ENCODE measurements at places on chromosomes 4 and X.

DNA sequence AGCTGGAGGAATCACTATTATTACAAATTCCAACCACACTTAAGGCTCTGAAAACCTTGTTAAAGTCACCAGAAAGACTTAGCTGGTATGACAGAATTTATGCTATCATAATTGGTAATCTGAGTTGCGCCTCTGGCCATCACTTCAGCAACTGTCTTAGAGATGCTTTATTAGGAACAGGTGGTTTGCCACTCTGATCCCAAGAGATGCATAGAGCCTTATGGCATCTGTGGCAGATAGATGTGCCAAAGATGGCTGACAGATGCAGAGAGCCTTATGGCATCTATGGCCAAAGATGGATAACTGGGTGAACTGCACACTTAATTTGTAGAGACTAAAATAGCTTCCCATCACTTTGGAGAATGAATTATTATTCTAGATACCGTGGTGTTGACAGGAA lies 32.3 kb upstream of the PLAC8 start:
- no peak for DNase-seq

GRCh38 chr4:7759216-7759615 lies 180.4 kb downstream of the AFAP1 start:
- no peak for DNase-seq

DNA sequence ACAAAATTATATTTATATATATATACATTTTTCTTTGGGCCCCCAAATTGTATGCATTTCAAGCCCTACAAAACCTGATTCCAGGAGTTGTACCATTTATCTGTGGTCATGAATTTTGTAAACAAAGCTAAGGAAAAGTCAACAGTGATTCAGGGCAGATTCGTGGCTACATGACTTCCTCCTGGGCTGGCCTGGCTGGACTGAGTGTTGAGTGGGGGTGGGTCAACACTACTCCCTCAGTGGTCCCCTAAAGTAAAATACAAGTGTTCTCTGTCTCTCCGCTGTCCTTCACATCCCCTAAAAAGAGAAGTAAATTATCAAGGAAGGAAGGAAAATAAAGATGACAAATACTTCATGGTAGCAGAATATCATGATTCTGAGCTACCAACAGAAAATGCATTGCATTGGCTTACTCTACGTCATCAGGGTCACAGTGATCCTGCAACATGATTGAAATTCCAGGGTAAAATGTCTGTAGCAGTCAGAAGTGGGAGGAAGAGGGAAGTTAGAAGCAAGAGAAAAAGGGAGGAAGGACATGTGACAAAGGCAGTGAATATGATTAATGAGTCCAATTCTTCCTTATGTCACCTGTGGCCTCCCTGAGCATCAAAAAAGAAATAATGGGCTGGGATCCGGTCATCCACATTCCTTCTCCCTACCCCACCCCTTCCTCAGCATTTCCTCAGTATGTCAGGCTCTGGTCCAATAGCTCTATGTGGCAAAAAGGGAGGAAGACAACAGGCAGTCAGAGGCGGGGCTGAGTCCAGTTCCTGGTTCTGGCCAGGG lies 42.4 kb upstream of the MYOZ2 start:
- DNase-seq: no peak

DNA sequence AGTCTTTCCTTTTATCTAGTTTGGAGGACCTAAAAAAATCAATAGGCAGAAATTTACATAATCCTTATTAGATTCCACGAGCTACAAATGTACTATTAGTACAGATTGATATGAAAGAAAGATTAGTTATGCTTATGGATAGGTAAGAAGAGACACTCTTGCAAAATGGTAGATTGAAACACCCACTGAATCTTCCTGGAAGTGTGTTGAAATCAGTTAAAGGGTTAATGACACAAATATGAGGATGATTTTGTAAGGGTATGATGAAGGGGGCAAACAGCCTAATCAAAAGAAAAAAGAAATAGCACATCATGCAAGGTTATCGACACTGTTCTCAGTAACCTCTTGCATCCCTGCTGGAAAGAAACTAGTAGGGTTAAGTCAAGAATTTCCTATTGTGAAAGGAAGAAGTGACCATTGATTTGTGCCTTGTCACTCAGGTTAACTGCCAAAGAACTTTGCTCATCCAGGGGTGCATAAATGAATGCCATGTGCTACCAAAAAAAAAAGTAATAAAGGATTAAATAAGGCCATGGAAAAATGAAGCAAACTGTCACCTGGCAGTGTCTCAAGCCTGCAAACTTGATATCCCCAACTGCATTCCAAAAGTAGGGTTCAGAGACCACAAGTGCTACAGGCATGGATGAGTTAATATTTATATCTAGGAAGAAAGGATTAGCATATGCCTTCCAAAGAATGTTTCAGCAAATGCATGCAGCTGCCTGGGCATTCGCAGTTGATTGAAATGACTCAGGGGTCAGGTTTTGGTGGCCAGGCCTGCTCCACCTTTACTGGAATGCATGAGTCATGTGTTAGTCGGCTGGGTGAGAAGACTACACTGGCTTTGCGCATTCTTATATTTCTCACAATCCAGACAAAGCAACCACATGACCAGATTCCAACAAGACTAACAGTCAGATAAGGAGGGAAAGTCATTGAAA lies 78.3 kb upstream of the ATXN3L start:
- peak; percentile 74 for DNase-seq

DNA sequence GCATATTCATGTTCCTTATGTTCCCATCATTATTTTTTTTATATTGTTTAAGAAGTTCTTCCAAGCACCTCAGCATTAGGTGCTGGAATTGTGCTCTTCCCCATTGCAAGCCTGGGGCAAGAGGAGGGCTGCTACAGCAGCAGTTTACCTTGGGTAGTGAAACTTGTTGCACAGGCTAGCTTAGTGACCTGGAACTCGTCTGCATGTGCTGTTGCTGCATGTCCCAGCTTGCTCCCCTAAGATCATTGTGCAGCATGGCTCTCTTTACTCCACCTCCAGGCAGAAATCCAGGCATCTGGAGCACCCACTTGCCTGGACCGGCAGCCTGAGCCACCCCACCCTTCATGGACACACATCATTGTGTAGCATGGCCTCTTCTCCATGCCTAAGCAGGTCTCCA lies 776.0 kb downstream of the GLUD2 start:
- no peak for DNase-seq

DNA sequence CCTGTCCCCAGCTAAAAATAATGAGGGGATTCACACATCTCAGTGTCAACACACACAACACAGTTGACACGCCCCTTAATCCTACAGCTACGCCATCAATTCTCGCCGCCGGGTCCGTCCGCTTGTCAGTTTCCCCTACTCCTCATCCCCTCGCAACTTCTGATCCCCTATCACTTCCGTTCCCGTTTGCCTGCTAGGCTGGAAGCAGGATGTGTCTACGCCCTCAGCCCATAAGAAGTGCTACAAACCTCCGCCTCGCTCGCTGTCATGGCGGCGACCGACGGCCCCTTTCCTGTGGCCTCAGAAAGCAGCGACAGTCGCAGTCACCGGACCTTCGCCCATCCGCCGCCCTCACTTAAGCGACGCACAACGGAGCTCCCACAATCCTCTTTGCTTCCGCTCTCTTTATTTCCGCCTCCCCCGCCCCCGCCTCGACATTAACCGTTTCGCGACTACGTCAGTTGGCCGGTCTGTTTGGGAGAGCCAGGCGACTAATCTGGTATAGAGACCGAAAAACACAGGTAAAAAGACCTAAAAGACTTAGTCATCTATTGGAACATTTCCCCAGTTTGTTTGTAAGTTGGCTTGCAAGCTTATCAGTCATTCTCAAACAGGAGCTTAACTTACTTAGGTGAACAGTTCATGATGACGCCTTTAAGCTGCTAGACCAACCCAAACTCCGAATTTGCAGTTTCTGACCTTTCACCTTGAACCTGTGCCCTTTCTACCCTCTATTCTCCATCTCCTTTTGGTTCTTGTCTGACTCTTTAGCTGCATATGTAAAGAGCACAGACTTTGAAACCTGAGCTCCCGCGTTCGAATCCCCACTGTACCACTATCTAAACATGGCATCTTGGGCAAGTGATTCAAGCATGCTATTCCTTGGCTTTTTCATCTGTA lies at the start of gene SLC25A53:
SLC25A53 (minus strand) TSS at position 380 of the 900 bp plus-strand sequence. CDS start 51,752 bp downstream, outside the sequence.
- DNase-seq: peak; percentile 89

GRCh38 chrX:43500246-43500645 lies 155.9 kb upstream of the MAOA start:
- DNase-seq: no peak

DNA sequence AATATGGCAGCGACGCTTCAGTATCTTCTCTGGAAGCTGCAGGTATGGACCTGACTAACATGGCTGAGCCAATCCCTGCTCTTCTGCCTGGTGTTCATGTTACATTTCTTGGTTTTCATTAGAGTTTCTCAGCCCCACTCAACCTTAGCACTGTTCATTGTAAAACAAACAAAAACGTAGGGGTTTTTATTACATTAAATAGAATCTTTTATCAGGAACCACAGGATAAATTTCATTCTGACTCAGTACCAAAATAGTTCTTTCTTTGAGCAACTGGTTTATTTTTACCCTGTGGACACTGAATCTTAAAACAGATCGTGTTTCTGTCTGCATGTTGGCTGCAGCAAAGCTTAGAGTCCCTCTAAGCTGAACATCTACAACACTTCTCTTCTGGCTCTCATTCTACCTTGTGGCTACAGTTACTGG lies 27.1 kb downstream of the FHIP1A start:
- no peak for DNase-seq

GRCh38 chr4:10701161-10701560 lies 16.6 kb upstream of the CLNK start:
- DNase-seq: no peak

- peak; percentile 63 for DNase-seq
These were observed 33.1 kb downstream of the GAB3 start for GRCh38 chrX:154717824-154718223.

All from femur (tissue), 1 donor.